Activated CD8-positive, alpha-beta T cell treated with anti-CD3 and anti-CD28 coated beads for 36 hours (primary cell): ENCODE measurements at places on chromosomes 13 and 19. TPM values are rescaled to one million over a fixed set of nuclear protein-coding genes. Genes with fewer than 3 reads are reported as not detected.

- H3K27ac ChIP-seq: no peak overlapping the region
- no peak for DNase-seq
- no peaks in the 10 kb centered on the region for H3K36me3 ChIP-seq
- no peak overlapping the region for H3K4me3 ChIP-seq
Observed at GRCh38 chr13:104466016-104466415, 1399.8 kb upstream of the SLC10A2 start.

FBXO27 gene
- 1.9 TPM for total RNA-seq

- no peaks in the 10 kb centered on the region for H3K27me3 ChIP-seq
- no peak overlapping the region for H3K4me3 ChIP-seq
- no peaks in the 10 kb centered on the region for H3K36me3 ChIP-seq
- no peaks in the 10 kb centered on the region for H3K4me1 ChIP-seq
- no peak for DNase-seq
Observed at GRCh38 chr13:96273196-96273595, 183.3 kb downstream of the HS6ST3 start.

GRCh38 chr19:35936738-35937268, 629 bp downstream of the LRFN3 start:
- no peaks in the 10 kb centered on the region for H3K27me3 ChIP-seq
- no peak for DNase-seq
- H3K27ac ChIP-seq: no peak overlapping the region

DNA sequence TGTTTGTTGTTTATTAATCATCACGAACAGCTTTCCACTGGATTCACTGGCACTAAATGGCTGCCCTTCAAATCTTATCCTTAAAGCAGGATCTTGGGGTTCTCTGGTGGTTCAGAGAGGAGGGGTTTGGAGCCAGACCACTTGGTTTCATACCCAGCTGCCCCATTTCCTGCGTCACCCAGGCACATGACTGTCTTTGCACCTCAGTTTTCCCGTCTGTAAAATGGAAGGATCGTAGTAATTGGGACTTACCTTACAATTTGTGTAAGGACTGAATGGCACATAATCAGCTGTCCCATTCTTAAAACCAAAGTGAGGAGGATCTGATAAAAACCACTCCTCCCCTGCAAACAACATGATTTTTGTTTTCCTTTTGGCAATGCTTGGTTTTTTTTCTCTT, 318.3 kb downstream of the ZNF536 start:
- H3K4me1 ChIP-seq: no peaks in the 10 kb centered on the region
- no peak overlapping the region for H3K4me3 ChIP-seq
- no peak overlapping the region for H3K27ac ChIP-seq

GRCh38 chr19:34667349-34668076, 9.4 kb downstream of the SCGB2B2 start:
- peak overlapping the region; percentile 43 for H3K4me3 ChIP-seq
- no peaks in the 10 kb centered on the region for H3K27me3 ChIP-seq
- H3K4me1 ChIP-seq: peaks cover 21% of the 10 kb centered on the region
- H3K27ac ChIP-seq: peak overlapping the region; percentile 55
- no peaks in the 10 kb centered on the region for H3K36me3 ChIP-seq

- H3K4me3 ChIP-seq: no peak overlapping the region
- peaks cover 5% of the 10 kb centered on the region for H3K27me3 ChIP-seq
- no peak overlapping the region for H3K27ac ChIP-seq
- H3K4me1 ChIP-seq: peaks cover 4% of the 10 kb centered on the region
- no peaks in the 10 kb centered on the region for H3K36me3 ChIP-seq
- DNase-seq: no peak
Observed at GRCh38 chr13:59461411-59461810, 702.3 kb downstream of the DIAPH3 start.

DNA sequence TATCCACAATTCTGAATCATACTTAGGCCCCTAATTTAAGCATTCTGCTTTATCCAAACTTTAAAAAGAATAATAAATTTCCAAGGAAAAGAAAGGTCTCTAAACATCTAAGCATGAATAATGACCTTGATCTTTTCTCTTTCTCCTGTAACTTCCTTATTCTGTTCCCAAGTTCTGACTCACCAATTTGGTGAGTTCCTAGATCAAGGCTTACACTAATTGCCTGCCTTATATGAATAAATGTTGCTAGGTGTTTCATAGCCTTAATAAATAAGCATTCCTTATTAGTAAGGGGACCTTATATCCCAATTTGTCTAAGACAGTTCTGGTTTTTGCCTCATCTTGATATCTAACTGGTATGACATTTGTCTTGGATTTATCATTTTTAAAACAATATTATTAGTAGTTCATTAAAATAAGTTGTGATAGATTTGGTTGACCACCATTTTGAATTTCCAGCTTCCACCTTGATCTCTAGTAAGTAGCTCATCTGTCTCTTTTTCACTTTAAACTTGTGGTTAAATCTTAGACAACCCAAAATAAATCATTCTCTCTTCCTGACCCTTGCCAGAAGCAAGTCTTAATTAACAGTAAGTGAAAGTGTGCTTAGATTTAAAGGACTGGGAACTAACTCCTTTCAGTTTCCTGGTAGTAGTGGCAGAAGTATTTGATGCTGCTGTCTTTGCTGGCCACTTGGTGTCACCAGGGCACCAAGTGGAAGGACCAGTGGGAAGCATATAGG, 121.2 kb upstream of the MLNR start:
- H3K4me1 ChIP-seq: peaks cover 15% of the 10 kb centered on the region
- H3K27me3 ChIP-seq: no peaks in the 10 kb centered on the region
- no peak overlapping the region for H3K4me3 ChIP-seq
- DNase-seq: peak; percentile 7
- no peak overlapping the region for H3K27ac ChIP-seq

DNA sequence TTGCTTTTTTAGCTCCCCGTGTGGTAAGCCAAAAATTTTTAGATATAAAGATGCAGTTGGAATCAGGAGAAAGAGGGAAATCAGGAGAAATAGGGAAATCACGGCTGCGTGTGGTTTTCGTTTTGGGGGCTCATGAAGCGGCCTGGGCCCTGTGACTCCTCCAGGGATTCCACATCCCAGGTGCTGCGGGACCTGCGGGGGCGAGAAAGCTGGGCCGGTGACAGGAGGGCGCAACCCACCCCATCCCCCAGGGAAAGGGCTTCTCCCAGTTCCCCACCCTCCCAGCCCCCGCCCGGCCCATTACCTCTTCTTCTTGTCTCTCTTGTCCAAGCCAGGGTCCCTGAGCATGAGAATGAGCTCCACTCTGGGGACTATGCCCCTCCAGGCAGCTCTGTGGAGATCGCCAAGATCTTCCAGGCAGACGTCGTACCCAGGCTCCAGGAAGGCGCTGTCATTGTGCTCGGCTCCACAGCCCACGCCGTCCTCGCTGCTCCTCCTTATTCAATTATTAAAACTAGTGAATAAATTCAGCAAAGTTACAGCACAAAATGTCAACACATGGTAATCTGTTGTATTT, 111.0 kb downstream of the MRPL57 start:
- H3K27me3 ChIP-seq: no peaks in the 10 kb centered on the region
- H3K36me3 ChIP-seq: no peaks in the 10 kb centered on the region
- no peak for DNase-seq
- H3K4me1 ChIP-seq: no peaks in the 10 kb centered on the region
- no peak overlapping the region for H3K4me3 ChIP-seq

GRCh38 chr19:13978351-13979243, 26.3 kb downstream of the DCAF15 start:
- DNase-seq: peak; percentile 70
- peak overlapping the region; percentile 40 for H3K4me3 ChIP-seq
- no peaks in the 10 kb centered on the region for H3K27me3 ChIP-seq
- H3K27ac ChIP-seq: peak overlapping the region; percentile 49

NFIX gene
- total RNA-seq: 5.0 TPM
